ENCODE measurements at places on chromosomes 1 and 21. TPM values are rescaled to one million over a fixed set of nuclear protein-coding genes. Genes with fewer than 3 reads are reported as not detected.

Gene RHD
- not detected for total RNA-seq

Gene CFAP74
- total RNA-seq = not detected

Gene RPAP2
- 14.2 TPM for total RNA-seq

Gene AADACL3
- total RNA-seq = not detected

Gene S100A14
- total RNA-seq = not detected

Gene CYYR1
- total RNA-seq = 25.7 TPM

Gene LGR6
- total RNA-seq = 0.25 TPM

Gene LCE1C
- not detected for total RNA-seq

Gene OR10J1
- total RNA-seq = not detected

DNA sequence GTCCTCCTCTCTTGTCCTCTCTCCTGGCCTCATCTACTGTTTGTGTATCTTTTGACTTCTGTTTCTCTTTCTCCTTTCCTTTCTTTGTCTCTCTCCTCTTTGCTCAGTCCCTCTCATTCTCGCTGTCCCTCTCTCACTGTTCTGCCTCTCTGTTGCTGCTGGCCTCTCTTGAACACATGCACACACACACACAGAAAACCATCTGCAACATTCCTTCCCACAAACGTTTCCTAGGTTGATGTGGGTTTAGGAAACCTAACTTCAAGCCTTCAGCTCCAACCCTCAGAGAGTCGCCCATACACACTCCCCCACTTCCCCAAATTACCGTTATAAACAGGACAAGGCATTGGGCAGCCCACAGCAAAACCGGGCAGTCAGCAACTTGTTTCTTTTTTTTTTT is 10.9 kb upstream of the SSBP3 start:
- no peaks in the 10 kb centered on the region for H3K36me3 ChIP-seq
- no peak for DNase-seq
- no peak overlapping the region for H3K4me3 ChIP-seq

DNA sequence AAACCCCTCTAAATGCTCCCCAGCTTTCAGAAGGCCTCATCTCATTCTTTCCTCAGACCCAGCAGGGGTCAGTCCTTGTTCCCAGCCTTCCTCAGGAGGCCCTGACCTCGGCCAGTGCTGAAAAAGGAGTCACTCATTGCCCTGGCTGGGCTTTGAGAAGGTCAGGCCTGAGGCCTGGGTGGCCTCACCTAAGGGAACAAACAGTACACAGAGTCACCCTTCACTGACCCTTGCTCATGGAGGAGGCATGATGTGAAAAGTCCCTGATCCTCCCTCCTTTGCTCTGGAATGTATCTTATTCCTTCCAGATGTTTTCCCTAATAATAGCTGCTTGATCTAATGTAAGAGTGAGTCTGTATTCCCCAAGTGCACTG is 117.7 kb upstream of the SLC44A3 start:
- H3K4me3 ChIP-seq = no peak overlapping the region
- no peaks in the 10 kb centered on the region for H3K27me3 ChIP-seq
- H3K4me1 ChIP-seq = peaks cover 15% of the 10 kb centered on the region
- H3K36me3 ChIP-seq = no peaks in the 10 kb centered on the region
- no peak overlapping the region for H3K27ac ChIP-seq

- H3K27me3 ChIP-seq = no peaks in the 10 kb centered on the region
- no peak overlapping the region for H3K4me3 ChIP-seq
- DNase-seq = no peak
- H3K4me1 ChIP-seq = no peaks in the 10 kb centered on the region
- H3K36me3 ChIP-seq = no peaks in the 10 kb centered on the region
- no peak overlapping the region for H3K27ac ChIP-seq
Observed at GRCh38 chr1:245437369-245438062, 282.7 kb downstream of the KIF26B start.

- H3K4me1 ChIP-seq = peaks cover 10% of the 10 kb centered on the region
- no peak overlapping the region for H3K27ac ChIP-seq
- no peak for DNase-seq
- no peak overlapping the region for H3K4me3 ChIP-seq
- H3K36me3 ChIP-seq = no peaks in the 10 kb centered on the region
Observed at GRCh38 chr1:37922767-37923550, 23.9 kb downstream of the INPP5B start.

DNA sequence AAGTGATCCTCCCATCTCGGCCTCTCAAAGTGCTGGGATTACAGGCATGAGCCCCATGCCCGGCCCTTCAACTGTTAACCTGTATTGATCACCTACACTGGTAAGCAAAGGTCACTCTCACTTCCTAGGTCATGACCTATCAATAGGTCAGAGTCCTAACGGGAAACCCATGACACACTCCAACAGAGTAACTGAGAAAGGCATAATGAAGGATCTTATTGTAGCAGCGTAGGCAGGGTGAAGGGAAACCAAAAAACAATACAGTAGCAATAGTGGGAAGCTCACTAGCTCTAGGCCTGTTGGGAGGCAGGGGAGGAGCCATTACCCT is 19.5 kb upstream of the IFNAR1 start:
- no peaks in the 10 kb centered on the region for H3K4me1 ChIP-seq
- H3K27me3 ChIP-seq = no peaks in the 10 kb centered on the region
- no peak overlapping the region for H3K4me3 ChIP-seq
- DNase-seq = no peak
- no peak overlapping the region for H3K27ac ChIP-seq

DNA sequence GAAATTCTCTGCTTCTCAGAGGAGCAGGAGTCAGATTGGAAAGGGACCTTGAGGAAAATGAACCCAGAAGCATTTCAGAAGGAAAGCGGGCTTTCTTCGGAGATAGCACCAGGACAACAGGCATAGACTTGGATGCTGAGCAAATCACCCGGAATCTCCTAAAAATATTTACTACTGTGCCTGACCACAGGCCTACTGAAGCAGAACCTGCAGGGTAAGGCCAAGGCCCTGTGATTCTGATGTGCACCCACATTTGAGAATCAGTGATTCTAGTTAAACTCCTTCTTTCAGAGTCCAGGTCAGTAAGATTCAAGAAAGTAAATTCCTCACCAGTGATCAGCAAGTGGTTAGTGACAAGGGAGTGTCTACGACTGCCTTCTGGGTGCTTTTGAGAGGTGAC is 307.3 kb upstream of the DUSP10 start:
- no peak overlapping the region for H3K27ac ChIP-seq
- H3K4me3 ChIP-seq = no peak overlapping the region
- H3K27me3 ChIP-seq = no peaks in the 10 kb centered on the region

DNA sequence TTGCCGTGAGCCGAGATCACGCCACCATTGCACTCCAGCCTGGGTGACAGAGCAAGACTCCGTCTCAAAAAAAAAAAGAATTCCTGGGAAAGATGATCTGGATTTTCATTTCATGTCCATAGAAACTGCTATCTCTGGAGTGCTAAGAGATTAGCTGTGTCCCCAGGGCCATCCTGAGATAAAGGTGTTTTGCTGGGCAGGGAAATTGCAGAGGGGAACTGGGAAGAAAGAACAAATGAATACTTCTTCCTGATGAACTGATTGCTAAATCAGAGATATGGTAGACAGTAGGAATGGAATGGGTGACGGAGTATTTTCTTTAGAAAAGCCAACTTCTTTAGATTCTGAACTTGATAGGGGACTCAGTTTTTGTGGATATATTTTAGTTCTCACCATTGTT is 19.2 kb downstream of the SNRPE start:
- no peaks in the 10 kb centered on the region for H3K27me3 ChIP-seq
- no peak overlapping the region for H3K27ac ChIP-seq
- H3K36me3 ChIP-seq = no peaks in the 10 kb centered on the region

DNA sequence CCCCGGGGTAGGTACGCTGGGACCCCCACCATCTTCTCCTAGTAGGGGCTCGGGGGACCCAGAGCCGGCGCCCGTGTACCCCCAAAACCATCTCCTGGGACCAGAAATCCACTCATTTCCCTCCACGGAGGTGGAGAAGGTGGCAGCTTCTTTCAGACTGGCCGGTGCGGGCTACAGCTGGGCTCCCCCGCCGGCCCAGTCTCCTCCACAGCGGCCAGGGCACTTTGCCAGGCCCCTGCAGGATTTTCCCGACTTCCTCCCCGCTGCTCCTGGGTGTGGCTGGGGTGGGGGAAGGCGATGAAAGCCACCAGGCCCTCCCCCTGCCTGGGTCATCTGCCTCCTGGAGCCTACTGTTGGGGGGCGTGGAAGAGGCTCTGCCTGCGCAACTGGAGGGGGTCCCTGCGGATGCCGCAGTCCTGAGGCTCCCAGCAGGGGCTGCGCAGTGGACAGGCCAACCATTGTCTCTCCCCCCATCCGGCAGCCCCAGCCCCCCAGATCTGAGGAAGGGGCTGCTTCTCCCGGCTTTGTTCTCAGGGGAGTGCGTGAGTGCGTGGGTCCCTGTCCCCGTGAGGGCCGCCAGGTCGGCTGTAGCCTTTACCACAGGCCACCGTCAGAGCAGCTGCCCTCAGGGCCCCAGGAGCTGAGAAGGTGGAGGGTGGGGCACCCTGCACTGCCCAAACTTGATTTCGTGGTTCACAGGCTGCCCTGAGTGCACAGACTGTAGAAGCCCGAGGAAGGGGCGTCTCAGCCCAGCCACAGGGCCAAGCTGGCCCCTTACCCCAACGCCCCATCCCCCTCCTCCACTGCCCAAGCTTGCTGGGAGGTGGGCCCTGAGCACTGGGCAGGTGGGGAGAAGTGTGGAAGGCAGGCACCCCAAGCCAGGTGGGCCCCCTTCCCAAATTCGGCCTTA is 1.3 kb downstream of the AGRN start:
- peak overlapping the region; percentile 69 for H3K4me3 ChIP-seq
- DNase-seq = peak; percentile 50
- H3K27ac ChIP-seq = no peak overlapping the region

- no peaks in the 10 kb centered on the region for H3K36me3 ChIP-seq
- no peak overlapping the region for H3K4me3 ChIP-seq
- no peak for DNase-seq
- H3K27ac ChIP-seq = no peak overlapping the region
Observed at GRCh38 chr1:246789454-246790339, 65.5 kb downstream of the SCCPDH start.

- H3K27ac ChIP-seq = no peak overlapping the region
- peaks cover 24% of the 10 kb centered on the region for H3K4me1 ChIP-seq
- no peak overlapping the region for H3K4me3 ChIP-seq
Observed at GRCh38 chr1:202101184-202101583, 21.5 kb upstream of the GPR37L1 start.

GRCh38 chr1:3323796-3324703 is 130.4 kb upstream of the ARHGEF16 start:
- H3K27ac ChIP-seq = no peak overlapping the region
- peaks cover 19% of the 10 kb centered on the region for H3K4me1 ChIP-seq
- no peak for DNase-seq
- H3K27me3 ChIP-seq = no peaks in the 10 kb centered on the region
- H3K4me3 ChIP-seq = no peak overlapping the region

GRCh38 chr1:209256766-209257350 is 326.7 kb upstream of the CAMK1G start:
- DNase-seq = no peak
- peaks cover 5% of the 10 kb centered on the region for H3K4me1 ChIP-seq
- no peak overlapping the region for H3K27ac ChIP-seq
- H3K27me3 ChIP-seq = no peaks in the 10 kb centered on the region
- H3K4me3 ChIP-seq = no peak overlapping the region

- no peak overlapping the region for H3K4me3 ChIP-seq
- no peak for DNase-seq
- no peak overlapping the region for H3K27ac ChIP-seq
- no peaks in the 10 kb centered on the region for H3K27me3 ChIP-seq
- H3K36me3 ChIP-seq = no peaks in the 10 kb centered on the region
- no peaks in the 10 kb centered on the region for H3K4me1 ChIP-seq
Observed at GRCh38 chr21:39968010-39968409, 100.8 kb downstream of the PCP4 start.

GRCh38 chr1:227234998-227235405 is 83.3 kb downstream of the CDC42BPA start:
- H3K4me3 ChIP-seq = no peak overlapping the region
- H3K36me3 ChIP-seq = no peaks in the 10 kb centered on the region
- no peaks in the 10 kb centered on the region for H3K4me1 ChIP-seq

GRCh38 chr1:221435504-221435904 is 306.4 kb downstream of the DUSP10 start:
- no peak overlapping the region for H3K4me3 ChIP-seq
- DNase-seq = peak; percentile 46
- H3K4me1 ChIP-seq = no peaks in the 10 kb centered on the region
- no peaks in the 10 kb centered on the region for H3K27me3 ChIP-seq
- no peaks in the 10 kb centered on the region for H3K36me3 ChIP-seq

DNA sequence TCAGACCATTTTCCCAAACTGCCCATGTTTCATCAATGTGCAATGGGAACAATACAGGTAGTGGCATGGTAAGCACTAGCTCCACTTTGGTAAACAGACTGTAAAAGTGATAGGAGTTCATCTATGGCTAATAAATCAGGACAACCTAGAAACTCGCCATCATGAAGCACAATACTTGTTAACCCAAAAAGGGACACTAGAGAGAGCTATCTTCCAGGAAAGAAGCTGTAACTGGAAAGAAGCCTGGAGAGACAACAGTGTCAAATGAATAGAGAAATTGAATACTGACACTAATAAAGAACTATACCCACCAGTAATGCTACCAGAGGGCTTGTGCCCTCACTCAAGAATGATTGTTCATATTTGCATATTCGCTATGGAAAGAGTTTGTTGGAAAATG is 164.7 kb upstream of the RGS18 start:
- no peak overlapping the region for H3K4me3 ChIP-seq
- DNase-seq = peak; percentile 31
- no peaks in the 10 kb centered on the region for H3K4me1 ChIP-seq
- H3K27ac ChIP-seq = no peak overlapping the region

DNA sequence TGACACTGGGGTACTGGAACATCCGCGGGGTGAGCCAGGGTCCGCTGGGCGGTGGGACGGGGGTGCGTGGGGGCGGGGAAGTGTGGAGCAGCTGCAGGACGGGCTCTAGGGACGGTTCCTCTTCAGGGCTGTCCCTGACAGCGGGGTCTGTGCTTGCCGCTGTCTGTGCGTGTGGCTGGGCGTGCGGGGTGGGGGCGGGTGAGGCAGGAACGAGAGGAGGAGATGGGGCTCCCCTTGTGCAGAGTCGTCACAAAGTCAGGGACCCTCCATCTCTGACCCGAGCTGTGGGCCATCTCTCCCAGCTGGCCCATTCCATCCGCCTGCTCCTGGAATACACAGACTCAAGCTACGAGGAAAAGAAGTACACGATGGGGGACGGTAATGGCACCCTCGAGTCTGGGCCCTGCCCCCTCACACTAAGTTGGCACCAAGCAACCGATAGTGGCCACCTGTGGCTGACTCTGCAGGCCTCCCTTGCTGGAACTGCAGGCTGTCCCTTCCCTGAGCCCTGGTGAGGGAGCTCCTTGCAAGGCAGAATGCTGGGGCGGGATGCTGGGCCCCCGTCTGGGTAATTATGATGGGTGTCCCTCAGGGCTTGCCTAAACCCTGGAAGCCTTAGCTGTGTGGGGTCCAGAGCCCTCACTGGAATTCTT is 392 bp downstream of the GSTM2 start:
- H3K4me3 ChIP-seq = peak overlapping the region; percentile 56
- no peak for DNase-seq
- no peaks in the 10 kb centered on the region for H3K27me3 ChIP-seq
- H3K4me1 ChIP-seq = peaks cover 6% of the 10 kb centered on the region
- H3K36me3 ChIP-seq = no peaks in the 10 kb centered on the region

GRCh38 chr1:116330846-116331245 is 42.2 kb upstream of the ATP1A1 start:
- no peaks in the 10 kb centered on the region for H3K27me3 ChIP-seq
- H3K4me3 ChIP-seq = no peak overlapping the region
- no peaks in the 10 kb centered on the region for H3K4me1 ChIP-seq
- no peaks in the 10 kb centered on the region for H3K36me3 ChIP-seq
- DNase-seq = no peak
- H3K27ac ChIP-seq = no peak overlapping the region
